ENCODE measurements at places on chromosomes 2 and 18.

DNA sequence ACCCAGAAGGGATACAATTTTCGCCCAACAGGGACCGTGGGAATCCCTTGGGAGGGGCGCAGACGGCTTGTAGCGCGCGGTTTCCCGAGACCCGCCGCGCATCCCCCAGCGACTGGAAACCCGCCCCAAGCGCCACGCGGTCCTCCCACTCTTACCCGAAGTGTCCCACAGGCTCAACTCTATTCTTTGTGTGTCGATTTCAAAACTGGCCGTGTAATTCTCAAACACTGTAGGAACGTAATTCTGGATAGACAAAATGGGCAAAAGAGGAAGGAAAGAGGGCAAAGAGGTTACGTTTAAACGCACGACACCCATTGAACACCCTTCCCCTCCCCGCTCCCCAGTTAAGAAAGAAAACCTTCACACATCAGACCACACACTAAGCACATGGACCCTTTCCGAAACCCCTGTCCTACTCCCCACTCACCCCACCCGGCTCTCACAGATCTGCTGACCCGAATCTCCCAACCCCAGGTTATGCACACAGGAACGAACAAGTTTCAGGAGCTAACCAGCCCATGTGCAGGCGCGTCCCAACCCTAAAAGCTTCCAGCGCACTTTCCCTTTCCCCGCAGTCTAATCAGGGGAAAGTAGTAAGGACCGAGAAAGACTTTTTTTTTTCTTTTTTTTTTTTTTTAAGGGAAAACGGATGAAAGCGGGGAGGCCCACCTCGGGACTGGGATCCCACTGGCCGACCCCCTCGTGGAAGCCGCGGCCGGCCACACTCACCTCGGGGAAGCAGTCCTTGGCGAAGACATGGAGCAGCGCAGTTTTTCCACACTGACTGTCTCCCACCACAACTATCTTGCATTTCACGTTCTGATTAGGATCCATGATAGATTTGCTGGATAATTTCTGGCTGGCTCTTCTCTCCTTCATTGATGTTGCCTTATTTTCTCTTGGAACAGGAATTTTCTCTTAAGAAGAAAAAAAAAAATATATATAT is 655 bp downstream of the RND3 start:
- DNase-seq, result peak; percentile 16

DNA sequence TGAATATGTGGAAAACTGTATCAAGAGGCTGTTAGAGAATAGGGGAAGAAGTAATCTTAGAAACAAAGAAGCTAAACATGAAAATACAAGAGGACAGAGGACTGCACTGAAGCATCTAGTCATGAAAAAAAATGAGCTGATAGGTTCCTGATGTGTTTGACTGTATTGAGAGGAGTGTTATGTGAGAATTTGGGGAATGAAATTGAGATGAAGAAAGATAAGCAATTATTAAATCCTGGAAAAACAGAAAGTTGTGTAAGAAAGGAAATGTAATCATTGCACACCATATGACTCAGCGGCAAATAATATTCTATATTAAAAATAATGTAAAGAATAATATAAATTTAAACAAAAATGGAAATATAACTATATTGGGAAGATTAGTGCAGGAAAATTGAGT is 71.2 kb downstream of the SEMA4F start:
- no peak for DNase-seq

DNA sequence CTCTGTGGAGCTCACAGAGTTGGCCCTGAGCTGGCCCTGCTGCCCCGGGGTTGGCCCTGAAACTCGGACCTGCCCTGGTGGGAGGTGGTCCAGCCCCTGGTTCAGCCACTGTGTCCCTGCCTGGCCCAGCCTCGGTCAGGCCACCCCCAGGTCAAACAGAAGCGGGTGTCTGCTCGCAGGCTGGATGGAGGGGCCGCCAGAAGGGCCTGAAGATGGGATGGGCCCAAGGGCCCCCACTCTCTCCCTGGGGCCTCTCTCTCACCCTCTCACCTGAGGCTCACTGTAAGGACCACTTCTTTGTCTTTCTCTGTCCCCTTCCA is 25.1 kb upstream of the B3GNT7 start:
- no peak for DNase-seq

DNA sequence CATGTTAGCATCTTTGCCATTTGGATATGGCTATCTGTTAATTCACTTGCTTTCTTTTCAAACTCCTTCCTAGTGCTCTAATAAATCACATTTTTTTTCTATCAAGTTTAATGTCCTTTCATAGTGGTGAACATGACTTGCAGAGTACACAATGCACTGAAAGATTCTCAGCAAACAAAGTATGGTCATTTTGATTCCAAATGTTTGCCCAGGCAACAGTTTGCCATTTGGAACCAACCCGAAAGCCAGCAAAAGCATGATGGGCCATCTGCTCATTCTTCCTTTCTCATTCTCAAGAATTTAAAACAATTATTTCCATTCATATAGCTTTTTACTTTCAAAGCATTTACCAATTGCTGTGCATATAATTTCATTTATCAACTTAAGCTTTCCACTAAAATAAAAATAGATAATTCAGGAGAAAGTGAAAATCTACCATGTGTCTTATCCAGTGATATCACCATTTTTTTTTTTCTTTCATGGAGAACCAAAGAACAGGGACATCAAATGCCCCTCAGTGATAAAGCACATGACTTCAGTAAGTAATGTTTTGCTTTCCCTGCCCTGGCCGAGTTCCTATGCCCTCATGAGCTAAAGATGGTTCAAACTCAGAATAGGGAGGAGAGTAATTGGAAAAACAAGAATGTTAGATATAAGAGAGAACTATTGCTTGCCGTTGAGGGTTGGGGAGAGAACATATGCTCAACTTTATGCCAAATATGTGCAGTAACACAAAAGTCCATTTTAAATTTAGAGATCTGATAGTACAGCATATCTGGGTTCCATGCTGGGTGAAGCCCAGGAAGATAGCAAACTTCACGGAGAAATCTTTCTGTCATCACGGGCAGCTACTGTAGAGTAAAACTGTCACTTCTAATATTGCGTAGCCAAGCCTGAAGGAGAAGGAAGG is 62.1 kb downstream of the HNMT start:
- no peak for DNase-seq

DNA sequence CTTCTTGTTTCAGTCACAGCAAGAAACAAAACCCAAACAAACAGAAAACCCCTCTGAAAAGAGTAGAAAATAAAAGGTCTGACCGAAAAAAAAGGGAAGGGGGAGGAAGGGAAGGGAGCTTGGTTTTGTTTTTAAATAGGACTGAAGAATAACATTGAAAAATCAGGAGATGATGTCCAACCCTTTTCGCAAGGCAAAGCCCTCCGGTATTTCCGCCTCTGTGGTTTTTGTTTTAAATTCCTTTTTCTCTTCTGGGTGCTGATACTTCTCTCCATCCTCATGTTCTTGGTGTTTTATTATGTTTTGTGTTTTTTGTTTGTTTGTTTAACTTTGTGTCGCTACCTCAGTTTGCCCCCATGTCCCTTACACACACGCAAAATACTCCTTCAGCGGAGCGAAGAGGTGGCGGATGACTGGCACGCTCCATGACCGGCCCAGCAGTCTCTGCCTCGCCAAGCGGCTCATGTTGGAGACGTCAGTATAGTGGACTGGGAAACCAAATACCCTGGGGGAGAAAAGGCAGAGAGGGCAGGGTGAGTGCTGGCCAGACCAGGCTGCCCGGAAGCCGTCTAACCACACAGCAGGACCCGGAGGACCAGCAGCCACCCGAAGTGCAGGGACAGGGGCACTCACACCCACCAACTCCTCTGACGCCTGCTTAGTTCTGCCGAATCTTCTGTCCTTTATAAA is 65.7 kb upstream of the POMC start:
- DNase-seq, result no peak

- no peak for DNase-seq
These were observed 210.5 kb upstream of the HDAC4 start for GRCh38 chr2:239611222-239611795.

DNA sequence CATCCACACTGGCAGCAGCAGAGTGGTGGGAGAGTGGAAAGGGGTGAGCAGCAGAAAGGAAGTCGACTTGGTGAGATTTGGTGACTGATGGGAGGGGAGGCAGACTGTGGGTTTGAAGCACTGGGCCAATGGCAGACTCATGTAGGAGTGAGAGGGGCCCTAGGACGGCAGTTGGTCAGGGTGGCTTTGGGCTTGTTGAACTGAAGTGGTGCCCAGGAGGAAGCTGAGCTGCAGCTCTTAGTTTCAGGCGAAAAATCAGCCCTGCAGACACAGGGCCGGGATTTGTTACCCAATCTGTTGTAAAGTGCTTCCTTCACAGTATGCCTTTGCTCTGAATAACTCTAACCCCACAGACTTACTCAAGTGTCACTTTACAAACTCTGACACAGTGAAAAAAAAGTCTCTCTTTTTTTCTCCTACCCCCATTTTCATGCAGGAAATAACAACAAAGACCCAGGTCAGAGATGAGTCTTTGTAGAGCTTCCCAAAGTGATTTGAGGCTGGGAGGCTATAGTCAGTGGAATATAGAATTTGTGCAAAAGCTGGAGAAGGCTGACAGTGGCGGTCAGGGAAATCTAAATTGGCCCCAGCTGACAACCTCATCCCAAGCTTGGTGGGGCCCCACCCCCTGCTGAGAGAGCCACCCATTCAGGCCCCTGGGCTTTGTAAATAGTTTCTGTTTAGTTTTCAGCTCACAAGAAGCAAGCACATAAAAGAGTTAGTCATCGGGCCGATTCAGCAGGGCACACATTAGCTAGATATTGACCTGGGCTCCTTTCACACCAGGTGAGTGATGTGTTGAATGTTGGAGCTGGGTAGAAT is 226.9 kb downstream of the VAPA start:
- DNase-seq, result no peak

DNA sequence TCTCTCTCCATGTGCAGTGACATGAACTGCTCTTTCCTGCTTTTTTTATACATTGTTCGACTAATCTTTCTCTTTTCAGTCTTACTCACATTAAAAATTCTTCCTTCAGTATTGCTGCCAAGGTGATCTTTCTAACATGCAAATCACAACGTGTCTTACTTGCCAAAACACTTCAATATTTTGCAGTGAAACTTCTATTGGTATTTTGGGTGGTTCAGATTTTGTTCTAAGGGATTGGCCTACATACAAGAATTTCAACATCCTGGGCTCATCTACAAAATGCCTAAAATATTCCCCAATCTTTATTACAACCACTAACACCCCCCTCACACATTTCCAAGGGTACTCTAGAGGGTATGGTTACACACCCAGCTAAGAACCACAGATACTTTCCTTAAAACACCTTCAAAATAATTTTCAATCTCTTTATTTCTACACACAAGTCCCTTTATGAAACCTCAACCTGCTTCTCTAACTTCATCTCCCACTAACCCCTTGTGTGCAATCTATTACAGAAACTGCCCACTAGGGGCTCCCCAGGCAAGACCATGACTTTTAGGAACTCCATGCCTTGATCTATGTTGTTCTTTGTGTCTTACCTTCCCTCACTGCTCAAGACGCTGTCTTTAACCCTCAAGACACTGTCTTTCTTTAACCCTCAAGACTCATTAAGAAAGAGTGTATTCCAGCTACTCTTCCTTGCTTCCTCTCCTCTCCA is 50.9 kb downstream of the COL3A1 start:
- no peak for DNase-seq

DNA sequence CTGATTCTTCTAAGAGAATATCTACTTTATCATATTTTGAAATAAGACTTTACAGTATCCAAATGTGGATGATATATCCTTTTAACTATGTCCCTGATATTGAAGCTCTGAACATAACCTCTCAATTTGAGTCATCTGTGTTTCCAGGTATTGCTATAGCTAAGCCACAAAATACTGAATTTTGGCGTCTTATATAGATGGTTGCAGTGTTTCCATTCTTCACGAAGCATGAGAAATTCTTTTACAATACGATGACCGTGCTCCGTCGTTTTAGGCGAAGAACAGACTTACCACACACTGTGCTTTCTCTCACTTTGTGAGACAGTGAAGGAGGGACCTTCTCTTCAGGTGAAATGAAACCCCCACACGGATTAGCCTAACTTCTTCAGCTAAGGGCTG is 45.3 kb downstream of the LRRFIP1 start:
- DNase-seq, result no peak

DNA sequence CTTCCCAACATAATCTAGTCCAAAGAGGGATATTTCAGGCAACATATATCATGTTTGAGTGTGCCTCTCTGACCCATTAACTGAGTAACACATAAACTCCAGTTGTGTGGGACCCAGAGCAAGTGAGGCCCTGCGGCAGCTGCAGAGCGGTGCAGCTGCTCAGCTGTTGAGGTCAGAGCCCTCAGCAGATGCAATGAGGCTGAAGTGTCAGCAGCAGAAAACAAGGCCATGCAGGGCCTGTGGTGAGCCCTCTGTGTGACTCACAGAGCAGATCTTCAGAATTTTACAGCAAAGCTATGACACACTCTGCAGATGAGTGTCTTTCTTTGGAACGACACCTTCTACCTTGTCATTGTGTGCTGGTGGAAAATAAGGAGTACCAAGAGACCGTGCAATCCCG is 168.5 kb downstream of the CBLN2 start:
- no peak for DNase-seq

GRCh38 chr2:232447638-232448303 is 8.2 kb upstream of the ALPI start:
- DNase-seq, result no peak

DNA sequence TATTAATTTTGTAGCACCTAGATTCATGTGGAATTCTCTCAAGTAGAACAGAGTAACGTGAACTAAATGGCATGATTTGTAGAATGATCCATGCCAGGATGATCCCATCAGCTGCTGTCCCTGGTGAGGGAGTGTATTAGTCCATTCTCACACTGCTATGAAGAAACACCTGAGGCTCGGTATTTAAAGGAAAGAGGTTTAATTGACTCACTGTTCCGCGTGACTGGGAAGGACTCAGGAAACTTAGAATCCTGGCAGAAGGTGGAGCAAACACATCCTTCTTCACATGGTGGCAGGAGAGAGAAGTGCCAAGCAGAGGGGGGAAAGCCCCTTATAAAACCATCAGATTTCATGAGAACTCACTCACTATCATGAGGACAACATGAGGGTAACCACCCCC is 312.6 kb downstream of the PTPRM start:
- DNase-seq, result no peak

- no peak for DNase-seq
These were observed 1429.1 kb downstream of the LRP1B start for GRCh38 chr2:140701726-140702125.

DNA sequence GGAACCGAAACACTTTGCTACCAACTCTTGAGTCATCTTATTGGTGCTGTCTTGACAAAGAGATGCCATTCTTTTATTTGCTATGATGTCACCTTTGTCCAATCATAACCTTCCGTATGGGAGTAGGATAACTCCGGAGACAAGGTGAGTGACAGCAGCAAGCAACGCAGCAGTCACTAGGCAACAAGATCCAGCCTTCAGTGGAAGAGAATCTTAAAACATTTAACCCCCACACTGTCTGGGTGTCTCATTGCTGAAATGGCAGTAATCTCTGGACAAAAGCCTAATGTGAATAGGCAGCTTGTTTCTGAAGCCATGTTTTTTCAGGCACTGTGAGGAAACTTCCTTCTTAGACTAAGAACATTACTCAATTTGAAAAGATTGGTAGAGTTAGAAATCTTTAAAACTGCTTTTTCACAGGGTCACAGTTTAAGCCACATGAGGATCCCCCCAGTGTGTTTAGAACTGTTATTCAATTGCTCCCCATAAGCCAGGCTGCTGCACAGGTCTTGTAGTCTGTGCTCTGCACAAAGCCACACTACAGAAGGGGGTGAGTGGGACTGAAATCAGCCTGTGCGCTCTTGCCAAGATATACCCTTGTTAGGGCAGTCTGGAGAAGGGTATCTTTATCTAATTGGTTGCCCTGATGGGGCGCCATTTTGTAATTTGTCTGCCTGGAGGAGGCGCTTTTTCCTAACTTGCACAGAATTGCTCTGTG is 131.5 kb upstream of the STON1 start:
- DNase-seq, result no peak

GRCh38 chr18:23236876-23237468 is 101.7 kb downstream of the CABLES1 start:
- no peak for DNase-seq

- no peak for DNase-seq
These were observed 634.3 kb upstream of the FANCL start for GRCh38 chr2:58875436-58875835.

All from D721Med (cell line).